Fibroblast of lung (primary cell): ENCODE measurements at places on chromosomes 16 and 17. TPM values are rescaled to one million over a fixed set of nuclear protein-coding genes. Genes with fewer than 3 reads are reported as not detected.

DNA sequence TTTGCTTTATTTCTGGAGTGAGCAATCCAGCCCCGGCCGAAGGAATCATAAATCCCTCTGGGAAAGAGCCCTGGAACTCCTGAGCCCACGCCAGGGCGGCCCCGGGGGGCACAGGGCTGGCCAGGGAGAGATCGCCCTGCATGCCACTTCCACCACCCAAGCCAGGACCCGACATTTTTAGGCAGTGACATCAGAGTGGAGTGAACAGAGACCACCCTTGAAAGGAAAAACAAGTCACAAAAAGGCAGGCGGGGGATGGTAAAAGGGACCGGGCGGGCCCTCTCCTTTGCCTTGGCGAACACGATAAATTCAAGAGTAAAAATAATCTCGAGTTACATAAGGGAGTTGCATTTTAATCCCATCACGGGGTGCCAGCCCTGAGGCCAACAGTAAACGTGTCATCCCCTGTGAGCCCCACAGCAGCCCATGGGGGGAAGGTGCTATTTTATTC lies 284.1 kb downstream of the C16orf95 start:
- DNase-seq = no peak

- DNase-seq = no peak
These were observed 322.0 kb downstream of the MAF start for GRCh38 chr16:79278506-79278905.

DNA sequence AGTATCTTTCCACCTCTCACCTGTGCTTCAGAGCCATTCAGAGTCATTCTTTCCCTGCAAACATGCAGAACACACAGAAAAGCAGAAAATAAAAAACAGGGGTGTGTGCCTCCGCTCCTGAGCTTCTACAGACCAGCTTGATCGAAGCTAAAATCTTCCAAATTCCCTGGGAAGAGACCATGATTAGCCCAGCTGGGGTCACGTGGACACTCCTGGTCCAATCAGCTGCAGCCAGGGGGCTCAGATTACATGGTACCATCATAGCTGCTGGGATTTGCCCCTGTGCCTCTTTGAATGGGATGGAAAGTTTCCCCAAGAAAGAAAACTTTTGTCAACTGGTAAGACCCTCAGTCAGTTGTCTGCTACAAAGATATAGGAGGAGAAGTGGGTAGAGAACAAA lies 159.9 kb downstream of the TMEM114 start:
- DNase-seq = no peak

Gene CFAP97D1
- total RNA-seq = under 0.01 TPM in 1 of 2 replicates, not detected in the other

- no peak for DNase-seq
These were observed 81.6 kb downstream of the BMERB1 start for GRCh38 chr16:15515992-15516391.

Gene SLC12A3
- not detected in 2 replicates for total RNA-seq

GRCh38 chr16:58753711-58754134 lies 19.6 kb upstream of the GOT2 start:
- DNase-seq = no peak

DNA sequence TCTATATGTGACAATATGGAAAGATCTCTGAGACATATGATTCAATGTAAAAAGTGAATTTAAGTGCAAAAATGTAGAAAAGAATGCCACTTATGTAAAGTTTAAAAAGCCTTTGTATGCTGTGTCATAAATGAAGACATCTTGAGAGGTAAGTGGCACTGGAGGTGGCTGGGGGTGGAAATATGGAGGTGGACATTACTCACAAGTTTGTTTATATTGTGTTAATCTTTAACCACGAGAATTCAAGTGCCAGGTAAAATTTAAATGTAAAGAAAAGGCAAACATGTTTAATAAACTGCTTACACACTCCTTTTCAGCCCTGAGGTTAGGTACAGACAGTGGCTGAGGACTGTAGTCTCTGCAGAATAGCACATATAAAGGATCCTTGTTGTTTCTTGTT lies 235.1 kb downstream of the ABCC12 start:
- DNase-seq = no peak

GRCh38 chr16:83901101-83901500 lies 2.2 kb downstream of the MLYCD start:
- DNase-seq = no peak

GRCh38 chr16:79550373-79550772 lies 50.2 kb downstream of the MAF start:
- no peak for DNase-seq

GRCh38 chr16:27189335-27189972 lies 13.9 kb upstream of the KDM8 start:
- DNase-seq = no peak

DNA sequence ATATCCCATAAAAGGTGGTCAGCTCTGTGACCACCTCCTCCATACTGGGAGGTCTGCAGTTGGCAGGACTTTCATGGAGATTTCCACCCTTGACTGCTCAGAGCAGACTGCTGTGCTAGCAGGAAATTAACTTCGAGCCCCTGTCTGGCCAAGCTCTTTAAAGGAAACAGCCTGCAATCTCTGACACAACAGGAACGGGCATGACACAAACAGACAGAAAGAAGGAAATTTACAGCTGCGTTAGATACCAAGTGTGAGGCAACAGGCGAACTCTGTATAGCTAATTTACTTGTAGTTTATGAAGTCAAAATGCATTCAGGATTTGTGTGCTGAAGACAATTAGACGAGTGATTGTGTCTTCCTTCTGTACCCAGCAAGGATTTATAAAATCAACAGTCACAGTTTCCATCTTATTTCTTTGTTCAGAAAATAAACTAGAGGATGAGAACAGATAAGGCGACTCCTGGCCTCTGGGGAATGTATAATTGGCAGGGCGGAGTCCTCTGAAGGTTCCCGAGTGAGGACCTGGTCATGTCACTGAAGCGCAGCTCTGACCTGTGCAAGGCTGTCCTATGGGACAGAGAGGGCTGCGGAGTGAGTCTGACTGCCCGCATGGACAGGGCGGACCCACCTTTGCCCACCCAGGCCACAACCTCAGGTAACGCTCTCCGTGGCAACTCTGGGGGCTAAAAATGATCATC lies 16.1 kb downstream of the WIPI1 start:
- DNase-seq = no peak

- DNase-seq = no peak
These were observed 1.7 kb downstream of the ZNF469 start for GRCh38 chr16:88384222-88385111.

- no peak for DNase-seq
These were observed 56.3 kb downstream of the GAN start for GRCh38 chr16:81371106-81371505.

DNA sequence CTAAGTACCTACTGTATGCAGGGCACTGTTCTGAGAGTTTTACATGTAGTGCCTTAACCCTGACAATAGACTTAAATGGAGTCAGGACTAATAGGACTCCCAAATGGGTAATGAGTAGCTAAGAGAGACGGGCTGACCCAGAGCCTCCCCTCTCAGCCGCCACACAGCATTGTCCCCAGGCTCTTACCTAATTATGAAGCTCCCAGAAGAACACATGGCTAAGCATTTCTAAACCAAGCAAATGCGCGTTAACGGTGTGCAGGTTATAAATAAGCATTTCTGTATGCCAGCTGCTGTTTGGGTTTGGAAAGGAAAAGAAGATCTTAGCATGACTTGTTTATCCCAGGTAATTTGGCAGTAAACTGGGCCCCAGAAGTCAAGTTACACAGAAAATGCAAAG lies 14.3 kb downstream of the KATNIP start:
- no peak for DNase-seq

Gene CLDN9
- total RNA-seq = not detected in 2 replicates

DNA sequence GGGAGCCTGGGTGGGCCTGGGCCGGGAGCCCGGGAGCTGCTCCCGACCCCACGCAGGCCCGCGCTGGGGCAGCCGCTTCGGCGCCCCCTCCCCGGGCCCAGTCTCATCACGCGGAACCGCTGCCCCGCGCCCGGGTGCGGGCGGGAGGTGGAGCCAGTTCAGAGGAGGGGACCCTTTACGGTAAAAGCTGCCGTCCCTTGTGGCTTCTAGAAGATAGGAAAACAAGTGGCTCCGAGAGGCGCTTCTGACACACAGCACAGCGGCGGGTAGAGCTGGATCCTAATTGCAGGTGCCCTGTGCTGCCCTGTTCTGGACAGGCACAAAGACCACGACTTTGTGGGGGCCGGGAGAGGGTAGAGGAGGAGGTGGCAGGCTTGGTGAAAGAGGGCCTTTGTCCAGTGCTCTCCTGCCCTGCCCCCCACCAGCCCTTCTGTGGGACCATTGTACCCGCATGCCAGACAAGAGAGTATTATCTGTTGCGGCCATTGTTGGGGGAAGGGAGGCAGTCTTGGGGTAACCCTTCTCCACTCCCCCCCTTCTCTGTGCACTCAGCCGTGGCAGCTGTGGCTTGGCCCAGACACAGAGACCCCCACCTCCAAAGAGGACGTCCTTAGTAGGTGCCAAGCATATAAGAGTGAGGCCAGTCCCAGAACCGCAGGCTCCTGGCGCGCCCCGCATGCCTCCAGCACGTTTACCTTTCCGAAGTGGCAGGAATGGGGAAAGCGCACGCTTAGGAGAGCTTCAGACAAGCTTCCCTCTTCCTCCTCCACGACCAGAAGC lies 736 bp downstream of the CNP start:
- peak; percentile 17 for DNase-seq

- DNase-seq = no peak
These were observed 61.2 kb downstream of the SPACA3 start for GRCh38 chr17:33052856-33053255.

Gene CRYM
- total RNA-seq = 0.26 and 0.50 TPM in 2 replicates

GRCh38 chr16:48831076-48831722 lies 221.2 kb upstream of the N4BP1 start:
- DNase-seq = no peak

Gene TOP3A
- 15.4 and 16.5 TPM in 2 replicates for total RNA-seq

DNA sequence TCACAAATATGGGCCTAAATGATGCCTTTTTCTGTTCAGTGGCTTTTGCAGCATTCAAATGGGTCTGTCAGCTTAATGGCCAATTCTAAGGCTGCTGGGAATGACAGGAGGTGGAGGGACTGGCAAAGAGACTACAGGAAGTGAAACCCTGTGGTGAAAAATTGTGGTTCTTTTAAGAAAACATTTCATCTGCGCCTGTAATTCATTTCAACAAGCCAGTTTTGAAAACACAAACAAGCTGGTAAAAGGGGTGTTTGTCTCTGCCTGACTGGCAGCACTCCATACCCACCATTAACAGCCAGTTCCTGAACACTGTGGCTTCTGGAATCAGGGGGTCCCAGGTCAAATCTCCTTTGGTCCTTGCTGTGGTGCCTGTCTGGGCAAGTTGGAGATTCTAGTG lies 3.6 kb upstream of the KDM8 start:
- DNase-seq = peak; percentile 6

Gene IL21R
- total RNA-seq = 1.8 and 7.4 TPM in 2 replicates

DNA sequence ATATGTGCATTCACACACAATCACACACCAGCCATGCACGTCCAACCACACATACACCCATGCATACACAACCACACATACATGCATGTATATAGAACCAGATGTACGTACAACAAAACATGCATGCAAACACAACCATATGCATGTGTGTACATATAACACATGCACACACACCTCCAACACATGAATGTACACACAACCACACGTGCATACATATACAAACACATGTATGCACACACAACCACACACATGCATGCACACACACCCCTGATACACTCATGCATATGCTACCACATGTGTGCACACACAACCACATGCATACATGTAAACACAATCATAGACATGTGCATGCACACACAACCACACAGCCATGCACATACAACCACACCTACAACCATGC lies 52.0 kb upstream of the SDK2 start:
- DNase-seq = no peak

Gene KRTAP3-1
- not detected in 2 replicates for total RNA-seq

DNA sequence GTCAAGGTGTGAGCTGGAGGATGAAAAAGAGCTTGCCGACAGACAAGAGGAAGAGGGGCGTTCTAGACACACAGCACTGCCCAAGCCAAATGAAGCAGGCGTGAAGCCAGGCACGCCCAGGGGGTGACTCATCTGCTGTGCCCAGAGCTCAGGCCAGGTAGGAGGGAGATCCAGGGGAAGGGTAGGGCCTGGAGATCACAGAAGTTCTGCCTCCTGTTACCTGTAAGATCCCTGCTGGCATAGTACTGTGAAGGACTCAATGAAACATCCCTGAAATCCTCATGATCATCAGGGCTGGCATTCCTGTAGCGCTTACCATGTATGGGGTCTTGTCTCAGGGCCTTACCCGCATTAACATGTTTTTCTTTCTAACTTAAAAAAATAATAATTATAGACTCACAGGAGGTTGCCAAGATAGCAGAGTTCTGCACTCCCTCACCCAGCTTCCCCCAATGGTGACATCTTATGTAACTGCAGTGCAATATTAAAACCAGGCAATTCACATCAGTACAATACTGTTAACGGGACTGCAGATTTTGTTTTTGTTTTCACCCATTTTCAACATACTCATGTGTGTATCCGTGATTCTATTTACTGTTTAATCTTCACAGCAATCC lies 158.6 kb downstream of the XYLT1 start:
- DNase-seq = no peak

GRCh38 chr16:71524566-71525553 lies 1.4 kb upstream of the CHST4 start:
- DNase-seq = no peak

DNA sequence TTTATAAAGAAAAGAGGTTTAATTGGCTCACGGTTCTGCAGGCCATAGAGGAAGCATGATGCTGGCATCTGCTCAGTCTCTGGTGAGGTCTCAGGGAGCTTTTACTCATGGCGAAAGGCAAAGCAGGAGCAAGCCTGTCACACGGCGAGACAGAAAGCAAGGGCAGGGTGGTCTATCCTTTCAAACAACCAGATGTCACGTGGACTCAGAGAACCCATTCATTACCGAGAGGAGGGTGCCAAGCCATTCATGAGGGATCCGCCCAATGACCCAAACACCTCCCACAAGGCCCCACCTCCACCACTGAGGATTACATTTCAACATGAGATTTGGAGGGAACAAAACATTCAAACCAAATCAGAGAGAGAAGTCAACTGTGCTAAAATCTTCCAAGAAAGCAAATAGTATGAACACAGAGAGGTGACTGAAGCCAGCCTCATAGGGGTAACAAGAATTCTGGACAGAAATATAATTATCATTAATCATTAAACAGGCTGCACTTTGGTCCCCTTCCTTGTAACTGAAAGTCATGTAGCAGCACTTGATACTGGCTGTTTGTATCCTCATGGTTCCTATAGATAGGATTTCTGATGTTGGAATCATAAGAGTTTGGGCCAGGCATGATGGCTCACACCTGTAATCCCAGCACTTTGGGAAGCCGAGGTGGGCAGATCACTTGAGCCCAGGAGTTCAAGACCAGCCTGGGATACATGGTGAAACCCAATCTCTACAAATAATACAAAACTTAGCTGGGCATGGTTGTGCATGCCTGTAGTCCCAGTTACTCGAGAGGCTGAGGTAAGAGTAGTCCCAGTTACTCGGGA lies 52.5 kb upstream of the B4GALNT2 start:
- no peak for DNase-seq

- DNase-seq = no peak
These were observed 4.0 kb downstream of the SRRM2 start for GRCh38 chr16:2756288-2757015.
